ENCODE measurements at places on chromosomes 7 and 10. TPM values are rescaled to one million over a fixed set of nuclear protein-coding genes. Genes with fewer than 3 reads are reported as not detected.

BEND7 gene
- total RNA-seq, result 43.5 TPM

PTPRZ1 gene
- 2.2 TPM for total RNA-seq

COL1A2 gene
- total RNA-seq, result 478 TPM

SPDYE2 gene
- total RNA-seq, result not detected

DNA sequence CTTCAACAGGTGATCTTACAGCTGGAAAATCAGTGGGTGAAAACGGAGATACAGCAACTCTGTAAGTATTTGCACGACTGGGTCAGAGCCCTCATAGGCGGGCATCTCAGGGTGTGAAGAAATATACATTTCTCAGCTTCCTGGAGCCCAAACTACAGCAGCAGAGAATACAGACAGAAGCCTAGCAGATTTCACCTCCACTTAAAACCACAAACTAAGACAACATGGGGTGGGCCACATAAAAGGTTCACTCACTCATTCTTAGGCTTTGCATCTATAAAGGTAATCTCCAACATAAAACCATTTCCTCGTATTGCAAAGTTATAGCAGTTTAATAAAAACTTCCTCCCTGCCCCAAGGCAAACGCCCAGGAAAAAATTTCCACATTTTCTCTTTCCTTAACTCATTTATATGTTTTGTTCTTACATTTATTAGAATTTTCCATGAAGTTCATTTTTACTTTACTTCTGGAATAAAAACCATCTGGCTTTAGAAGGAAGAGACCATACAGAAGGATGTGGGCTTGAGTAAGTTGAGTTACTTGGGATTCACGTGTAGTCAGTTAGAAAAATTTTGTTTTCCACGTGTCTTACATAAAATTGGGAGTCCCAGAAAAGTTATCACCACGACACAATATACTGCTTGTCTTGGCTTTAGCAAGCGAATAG, 327.1 kb downstream of the FRMD4A start:
- DNase-seq, result no peak

- DNase-seq, result no peak
These were observed 14.6 kb downstream of the PHTF2 start for GRCh38 chr7:77813180-77813579.

- no peak for DNase-seq
These were observed 35.0 kb upstream of the TMEM273 start for GRCh38 chr10:49223205-49223604.

DNA sequence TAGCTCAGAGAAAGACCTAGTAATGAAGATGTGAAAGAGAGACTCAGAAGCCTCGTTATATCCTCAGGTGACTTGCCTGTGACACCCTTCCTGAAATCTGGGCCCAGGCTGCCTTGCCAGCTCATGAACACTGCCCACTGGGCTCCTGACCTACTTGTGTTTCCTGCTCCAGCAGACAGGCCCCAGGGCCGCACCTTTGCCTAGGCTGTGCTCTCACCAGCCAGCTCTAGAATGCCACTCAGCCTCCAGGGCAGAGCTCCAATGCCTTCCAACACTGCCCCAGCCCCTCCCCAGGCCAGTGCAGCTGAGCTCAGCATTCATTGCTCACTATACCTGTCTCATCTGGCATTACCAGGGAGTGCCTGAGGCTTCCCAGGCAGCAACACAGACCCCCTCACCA, 94.3 kb downstream of the DLG5 start:
- DNase-seq, result no peak

- DNase-seq, result no peak
These were observed 62.5 kb upstream of the KCNMA1 start for GRCh38 chr10:77700086-77700485.

GRCh38 chr7:39696631-39697030, 73.3 kb downstream of the RALA start:
- no peak for DNase-seq

DNA sequence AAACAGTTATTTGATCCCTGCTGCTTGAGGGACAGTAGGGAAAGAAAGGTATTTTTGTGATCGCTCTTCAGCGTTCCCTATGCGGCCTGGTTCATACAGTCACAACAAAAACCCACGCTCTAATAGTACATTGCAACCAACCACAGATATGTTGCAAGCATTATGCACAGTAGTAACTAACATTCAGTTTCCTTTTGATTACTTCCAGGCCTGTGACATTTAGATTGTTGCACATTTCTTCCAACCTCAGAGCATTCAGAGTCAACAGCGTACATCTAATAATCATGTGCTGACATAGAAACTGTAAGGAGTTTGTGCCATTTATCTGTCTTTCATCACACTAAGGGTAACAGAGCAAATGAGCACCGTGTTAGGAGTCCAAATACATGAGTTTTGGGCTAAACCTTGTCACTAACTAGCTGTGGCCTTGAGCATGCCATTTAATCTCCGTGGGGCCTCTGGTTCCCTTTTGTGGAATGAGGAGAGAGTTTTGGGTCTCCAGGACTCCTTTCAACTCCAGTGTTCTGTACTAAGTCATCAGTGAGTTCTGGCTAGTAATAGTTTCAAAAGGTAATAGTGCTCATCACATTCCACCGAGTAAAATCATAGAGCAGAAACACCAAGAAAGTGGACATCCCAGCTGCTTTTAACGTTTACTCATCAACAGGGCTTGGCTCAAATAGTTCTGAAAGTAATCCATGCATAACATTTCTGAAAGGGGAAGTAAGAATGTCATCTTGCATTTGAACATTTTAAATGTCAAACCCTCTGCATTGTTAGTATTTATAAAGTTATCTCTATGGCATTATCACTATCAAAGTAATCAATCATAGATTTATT, 99.0 kb upstream of the FZD1 start:
- no peak for DNase-seq

- DNase-seq, result no peak
These were observed 711.7 kb downstream of the SORCS3 start for GRCh38 chr10:105352827-105353226.

- no peak for DNase-seq
These were observed 161.4 kb downstream of the GPAM start for GRCh38 chr10:112022196-112022595.

GRCh38 chr7:129993275-129993674, 40.5 kb upstream of the UBE2H start:
- DNase-seq, result no peak

DNA sequence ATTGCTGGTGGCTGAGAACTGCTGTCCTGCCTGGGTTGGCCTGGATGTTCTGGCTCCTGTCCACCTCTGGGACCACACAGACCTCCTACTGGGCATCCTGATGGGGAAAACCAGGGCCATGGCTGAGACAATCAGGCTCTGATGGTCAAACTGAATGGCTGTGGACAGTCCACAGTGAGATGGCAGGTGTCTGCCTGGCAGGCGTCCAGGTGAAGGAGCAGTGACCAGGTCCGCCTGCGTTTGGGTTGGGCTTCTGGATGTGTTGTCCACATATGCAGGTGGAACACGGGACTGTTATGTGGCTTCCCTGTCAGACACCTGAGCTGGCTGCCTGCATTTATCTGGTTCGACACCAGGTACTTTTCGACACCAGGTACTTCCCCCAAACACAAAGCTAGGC, 241.7 kb downstream of the BUB3 start:
- no peak for DNase-seq

DNA sequence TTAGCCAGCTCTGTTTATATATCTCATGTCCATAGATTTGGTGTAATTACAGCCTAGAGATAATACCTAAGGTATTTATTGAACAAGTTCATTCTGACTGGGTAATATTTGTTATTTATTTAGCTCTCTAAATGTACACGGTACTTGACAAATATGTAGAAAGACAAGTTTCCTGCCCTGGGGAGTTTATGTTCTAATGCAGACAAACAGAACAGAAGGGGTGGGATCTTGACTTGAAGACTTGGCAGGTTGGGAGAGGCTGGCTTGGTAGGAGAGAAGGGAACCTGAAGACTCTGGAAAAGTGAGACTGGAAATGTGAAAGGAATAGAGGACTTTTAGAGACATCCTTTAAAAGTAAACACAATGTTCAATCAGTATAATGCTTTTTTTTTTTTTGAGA, 97.7 kb upstream of the CDK6 start:
- no peak for DNase-seq

DNA sequence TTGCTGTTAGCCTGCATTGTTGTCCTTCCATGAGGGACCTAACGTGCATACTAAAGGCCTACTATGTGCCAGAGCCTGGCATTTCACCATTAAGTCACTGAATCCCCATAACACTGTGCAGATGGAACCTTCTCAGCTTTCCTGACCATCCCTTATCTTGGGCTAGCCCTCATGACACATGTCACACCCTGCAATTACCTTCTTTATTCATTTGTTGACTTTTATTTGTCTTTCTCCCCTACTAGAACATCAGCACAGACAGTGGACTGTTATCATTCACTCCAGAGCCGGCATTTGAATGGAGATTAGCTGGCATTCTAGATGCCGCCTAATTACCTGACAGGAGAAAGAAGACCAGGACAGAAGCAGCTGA, 471.1 kb upstream of the GALNT17 start:
- DNase-seq, result no peak

GRCh38 chr10:101133489-101134298, 2.6 kb downstream of the TLX1 start:
- DNase-seq, result no peak

GRCh38 chr10:63115732-63116383, 17.3 kb upstream of the NRBF2 start:
- DNase-seq, result peak; percentile 55

DNA sequence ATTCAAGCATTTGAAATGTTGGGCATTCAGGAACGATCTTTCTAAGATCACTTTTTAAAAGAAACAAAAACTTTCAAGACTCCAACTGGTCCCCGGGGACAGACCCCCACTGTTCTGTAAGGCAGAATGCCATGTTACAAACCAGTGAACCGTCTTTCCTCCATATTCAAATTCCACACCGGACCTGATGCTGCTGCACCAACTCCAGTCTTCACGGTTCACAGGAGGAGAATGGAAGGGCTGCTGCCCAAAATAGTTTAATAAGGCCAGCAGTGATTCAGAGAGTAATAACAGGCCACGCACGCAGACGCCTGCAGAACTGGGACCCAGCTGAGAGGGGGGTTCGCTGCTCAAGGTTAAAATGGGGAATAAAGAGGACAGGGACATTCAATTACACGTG, 47.2 kb downstream of the OSBPL3 start:
- DNase-seq, result no peak

GRCh38 chr7:50664937-50665336, 99.7 kb upstream of the DDC start:
- DNase-seq, result no peak

DNA sequence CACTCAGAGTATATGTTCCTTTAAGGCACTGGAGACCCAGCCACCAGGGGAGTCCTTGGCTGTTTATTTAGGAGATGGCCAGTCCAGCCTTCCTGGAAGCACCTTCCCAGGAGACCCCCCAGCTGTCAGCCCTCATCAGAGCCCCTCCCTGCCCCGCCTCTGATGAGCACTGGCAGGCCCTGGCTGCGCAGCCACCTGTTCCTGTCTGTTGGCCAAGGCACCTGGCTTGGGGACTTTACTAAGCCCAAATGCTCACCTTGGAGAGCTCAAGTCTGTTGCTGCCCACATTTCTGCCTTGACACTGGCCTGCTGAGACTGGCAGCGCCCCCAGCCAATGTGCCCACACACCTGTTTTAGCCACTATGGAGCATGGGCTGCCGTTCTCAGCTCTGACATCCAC, 124.7 kb downstream of the ELMO1 start:
- DNase-seq, result no peak

- DNase-seq, result no peak
These were observed 3.4 kb downstream of the KCNIP2 start for GRCh38 chr10:101840102-101840684.

- DNase-seq, result no peak
These were observed 640.8 kb downstream of the XPNPEP1 start for GRCh38 chr10:109282510-109282909.

- DNase-seq, result peak; percentile 37
These were observed 142.3 kb upstream of the BET1 start for GRCh38 chr7:94146408-94146807.

DNA sequence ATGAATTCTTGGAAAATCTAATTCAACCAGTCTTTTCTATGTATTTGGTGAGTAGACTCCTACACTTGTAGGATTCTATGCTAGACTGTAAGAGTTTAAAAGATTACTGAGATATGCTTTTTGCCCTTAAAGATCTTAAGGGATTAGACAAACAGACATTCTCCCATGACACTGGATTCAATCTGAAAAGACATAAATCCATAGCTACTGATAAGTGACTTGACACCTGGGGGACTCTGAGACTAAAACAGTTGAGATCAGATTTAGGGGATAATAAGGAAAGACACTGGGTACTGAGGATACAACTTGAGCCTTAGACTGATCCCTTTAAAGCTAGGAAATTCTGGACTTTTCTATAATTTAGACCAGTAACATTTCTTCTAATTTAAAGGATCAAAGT, 1233.4 kb downstream of the XPNPEP1 start:
- DNase-seq, result no peak

DNA sequence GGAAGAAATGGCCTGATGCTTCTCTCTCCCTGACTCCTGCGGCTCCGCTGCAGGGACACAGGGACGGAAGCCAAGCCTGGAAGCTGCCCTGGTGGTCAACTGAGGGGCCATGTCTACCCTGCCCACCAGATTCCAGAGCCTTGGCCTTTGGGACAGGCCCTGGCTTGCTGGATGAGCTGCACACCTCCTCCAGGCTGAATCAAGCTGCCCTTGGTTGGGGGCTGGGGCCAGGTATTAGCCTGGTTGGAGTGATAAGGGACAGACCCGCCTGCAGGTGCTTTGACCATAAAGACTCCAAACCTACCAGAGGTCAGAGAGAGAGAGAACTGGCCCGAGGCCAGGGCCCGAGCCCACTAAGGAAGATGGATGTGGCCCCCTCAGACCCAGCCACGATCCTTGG, 30.1 kb downstream of the CRHR2 start:
- DNase-seq, result no peak

GRCh38 chr10:282294-283139, 147.3 kb downstream of the ZMYND11 start:
- no peak for DNase-seq

Data from mucosa of gallbladder (tissue), 1 donor.